ENCODE measurements at places on chromosomes 7 and 10.
A peak's percentile ranks its signal among the peaks of the same experiment; 100 is the strongest.

DNA sequence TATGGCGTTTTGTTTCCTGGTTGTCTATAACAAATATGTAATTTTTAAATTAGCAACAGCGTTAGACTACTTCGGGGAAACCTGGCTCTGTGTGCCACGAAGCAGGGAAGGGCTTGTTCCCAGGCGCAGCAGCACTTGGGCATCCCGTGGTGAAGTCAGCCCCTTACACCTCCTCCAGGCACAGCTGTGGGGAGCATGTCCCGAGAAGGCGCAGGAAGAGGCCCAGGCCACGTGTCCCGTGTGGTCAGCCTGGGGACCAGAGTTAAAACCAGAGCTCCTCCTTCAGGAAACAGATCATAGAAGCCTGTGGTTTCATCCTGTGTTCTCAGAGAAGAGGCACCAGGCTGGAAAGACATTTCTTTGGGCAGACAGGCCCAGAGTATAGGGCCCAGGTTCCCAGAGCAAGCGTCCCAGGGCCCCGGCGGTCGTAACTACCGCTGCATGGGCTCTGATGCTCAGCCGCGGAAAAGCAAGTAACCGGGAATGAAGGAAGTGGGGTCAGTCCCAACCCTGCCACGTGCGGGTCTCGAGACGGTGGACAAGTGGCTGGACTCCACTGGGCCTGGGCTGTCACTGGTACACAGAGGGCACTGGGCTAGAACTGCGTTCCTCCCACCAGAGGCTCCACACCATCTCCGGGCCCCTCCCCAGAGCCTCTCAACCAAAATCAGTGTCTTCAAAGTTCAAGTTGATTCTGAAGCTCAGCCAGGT, 7.1 kb downstream of the NUDT1 start:
- no peak for DNase-seq

- peak; percentile 59 for DNase-seq
These were observed at the start of gene ECHDC3 for GRCh38 chr10:11742009-11742778. ECHDC3 (plus strand) TSS chr10:11742382; CDS start chr10:11742577, 195 bp downstream.

GRCh38 chr10:23344241-23344841, at the start of gene C10orf67:
C10orf67 (minus strand) TSS chr10:23344797; CDS start chr10:23344774, 23 bp downstream.
- DNase-seq: no peak

- DNase-seq: peak; percentile 21
These were observed 666 bp downstream of the SMKR1 start for GRCh38 chr7:129502708-129503685.

DNA sequence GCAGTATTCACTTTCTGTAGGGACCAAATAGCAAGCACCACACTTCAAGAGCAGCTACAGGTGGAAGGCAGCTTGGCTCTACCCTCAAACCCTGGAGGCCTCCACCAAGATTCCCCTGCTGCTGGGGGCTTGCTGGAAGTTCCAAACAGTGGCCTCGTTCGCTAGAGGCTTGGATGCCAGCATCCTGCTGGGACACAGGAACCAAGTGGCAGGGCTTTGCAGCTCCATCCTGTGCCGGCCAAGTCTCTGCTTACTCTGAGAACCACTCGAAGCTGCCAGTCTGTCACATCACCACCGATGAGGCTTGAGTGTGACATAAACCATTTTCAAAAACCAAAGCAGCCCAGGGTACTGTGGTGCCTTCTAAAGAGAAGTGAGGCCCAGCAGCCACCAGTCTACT, 69.2 kb upstream of the UNC5B start:
- DNase-seq: no peak

GRCh38 chr10:68988530-68989316, at the start of gene KIFBP:
KIFBP (plus strand) TSS chr10:68988803; CDS start chr10:68988833, 30 bp downstream.
- DNase-seq: peak; percentile 82

GRCh38 chr7:79272066-79272669, 181.3 kb downstream of the MAGI2 start:
- DNase-seq: no peak

DNA sequence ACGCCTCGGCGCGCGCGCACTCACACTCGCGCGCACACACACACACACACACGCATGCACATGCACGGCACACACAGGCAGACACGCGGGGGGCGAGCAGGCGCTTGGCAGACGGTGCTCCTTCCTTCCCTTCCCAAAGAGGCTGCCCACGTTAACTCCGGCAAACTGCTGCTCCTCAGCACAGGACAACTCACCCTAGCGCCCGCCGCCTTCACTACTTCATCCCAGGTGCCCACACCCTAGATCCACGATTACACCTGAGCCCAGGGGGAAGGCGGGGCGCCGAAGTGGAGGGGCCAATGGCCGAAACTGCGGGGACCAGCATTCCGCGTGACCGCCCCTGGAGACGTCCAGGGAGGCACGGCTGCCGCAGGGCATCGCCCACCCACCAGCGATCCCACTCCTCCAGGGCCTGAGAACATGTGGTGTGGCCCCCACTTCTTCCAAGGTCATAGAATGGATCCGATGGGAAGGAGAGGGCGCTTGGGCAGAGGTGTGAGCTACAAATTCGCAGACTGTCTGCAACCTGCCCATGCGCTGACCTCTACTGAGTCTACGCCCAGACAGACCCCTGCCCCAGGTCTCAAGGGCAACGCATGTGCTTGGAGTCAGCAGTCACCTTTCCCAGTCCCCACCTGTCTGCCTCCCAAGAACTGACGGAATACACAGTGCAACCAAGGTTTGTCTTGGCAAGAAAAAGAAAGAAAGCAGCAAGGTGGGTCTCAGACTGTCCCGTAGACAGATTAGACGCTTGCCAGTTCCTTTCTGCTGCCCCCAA, 74.6 kb downstream of the CALN1 start:
- DNase-seq: no peak

DNA sequence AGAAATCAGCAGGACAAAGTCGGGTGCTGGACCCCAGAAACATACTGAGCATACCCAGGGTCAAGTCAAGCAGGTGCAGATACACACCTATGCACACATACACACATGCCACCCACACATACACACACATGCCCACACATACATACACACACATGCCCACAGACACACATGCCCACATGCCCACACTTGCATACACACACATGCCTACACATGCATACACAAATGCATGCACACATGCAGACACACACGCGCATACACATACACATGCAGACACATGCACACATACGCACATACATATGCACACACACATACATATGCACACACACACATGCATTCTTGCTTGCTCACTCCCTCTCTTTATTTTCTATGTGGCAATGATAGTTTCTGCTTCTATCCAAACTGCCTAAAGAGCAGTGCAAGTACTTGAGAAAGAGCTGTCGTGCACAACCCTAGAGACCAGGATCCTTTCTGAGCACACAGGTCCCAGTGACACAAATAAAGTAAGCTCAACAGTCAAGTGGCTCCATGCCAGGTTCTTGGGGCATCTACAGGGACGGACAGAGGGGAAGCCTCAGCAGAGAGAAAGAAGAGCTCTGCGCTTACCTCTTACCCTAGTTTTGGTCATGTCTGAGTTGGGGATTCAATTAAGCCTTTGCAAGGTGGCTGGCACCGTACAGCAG, 83.7 kb downstream of the EBF3 start:
- no peak for DNase-seq

DNA sequence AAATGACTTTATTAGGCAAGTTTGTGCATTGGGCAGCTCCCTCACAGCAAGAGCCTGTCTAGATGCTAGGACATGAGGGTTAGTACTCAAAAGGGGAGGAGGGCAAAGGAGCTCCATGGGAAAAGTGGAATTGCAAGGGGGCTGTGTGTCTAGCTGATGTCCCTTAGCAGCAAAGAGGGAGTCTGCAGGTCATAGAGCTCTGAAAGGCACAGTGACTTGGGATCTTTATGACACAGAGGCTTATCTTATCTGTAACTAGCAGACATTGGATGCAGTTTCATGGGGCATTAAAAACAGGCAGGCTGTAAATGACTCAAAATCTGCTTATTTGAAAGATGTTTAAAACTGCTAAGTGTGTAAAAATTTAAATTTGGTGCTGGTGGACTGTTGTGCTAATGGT, 556.2 kb upstream of the FZD8 start:
- no peak for DNase-seq

DNA sequence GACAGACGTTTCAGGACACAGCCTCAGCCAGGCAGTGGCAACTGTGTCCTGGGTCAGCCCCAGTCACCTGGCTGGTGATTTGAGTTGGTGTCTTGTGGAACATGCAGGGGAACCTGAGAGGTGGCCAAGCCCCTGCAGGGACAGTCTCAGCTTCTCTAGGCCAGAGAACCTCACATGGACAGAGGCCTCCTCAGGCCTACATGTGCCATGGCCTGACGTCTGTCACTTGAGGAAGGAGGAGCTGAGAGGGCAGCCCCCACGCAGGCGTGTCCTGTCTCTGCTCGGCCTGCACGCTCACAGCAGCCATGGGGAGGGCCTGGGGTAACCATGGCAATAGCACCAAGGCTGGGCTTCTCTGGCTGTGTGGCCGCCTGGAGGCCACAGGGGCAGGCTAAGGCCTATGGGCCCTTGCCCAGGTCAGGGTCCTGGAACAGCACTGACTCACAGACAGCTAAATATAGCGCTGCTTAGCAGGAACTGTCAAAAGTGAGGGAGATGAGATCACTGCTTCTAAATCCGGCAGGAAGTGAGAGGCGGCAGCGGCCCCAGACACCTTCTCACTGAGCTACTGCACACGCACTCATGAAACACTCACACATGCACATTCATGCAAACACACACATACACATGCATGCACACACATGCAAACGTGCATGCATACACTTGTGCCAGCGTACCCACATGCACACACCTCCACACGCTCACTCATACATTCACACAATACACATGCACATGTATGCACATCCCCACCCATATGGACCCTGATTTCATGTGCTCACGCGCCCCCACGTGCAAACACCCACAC, 57.0 kb downstream of the YKT6 start:
- peak; percentile 38 for DNase-seq

DNA sequence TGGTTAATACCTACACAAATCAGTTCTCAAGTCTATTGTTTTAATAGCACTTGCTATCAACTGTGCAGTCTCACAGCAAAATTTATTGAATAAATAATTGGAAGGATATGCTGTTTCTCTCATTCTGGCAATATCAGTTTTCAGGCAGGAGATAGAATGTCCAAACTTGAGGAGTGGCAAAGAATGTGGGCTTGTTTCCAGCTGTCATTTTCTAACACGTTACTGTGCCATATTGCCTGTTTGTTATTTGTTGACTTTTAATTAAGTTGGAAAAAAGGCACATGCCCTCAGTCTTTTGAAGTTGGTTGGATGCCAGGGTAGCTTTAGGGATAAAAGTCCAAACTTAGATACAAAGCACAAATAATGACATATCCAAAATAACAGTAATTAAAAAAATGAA, 52.2 kb downstream of the MAGI2 start:
- DNase-seq: no peak

DNA sequence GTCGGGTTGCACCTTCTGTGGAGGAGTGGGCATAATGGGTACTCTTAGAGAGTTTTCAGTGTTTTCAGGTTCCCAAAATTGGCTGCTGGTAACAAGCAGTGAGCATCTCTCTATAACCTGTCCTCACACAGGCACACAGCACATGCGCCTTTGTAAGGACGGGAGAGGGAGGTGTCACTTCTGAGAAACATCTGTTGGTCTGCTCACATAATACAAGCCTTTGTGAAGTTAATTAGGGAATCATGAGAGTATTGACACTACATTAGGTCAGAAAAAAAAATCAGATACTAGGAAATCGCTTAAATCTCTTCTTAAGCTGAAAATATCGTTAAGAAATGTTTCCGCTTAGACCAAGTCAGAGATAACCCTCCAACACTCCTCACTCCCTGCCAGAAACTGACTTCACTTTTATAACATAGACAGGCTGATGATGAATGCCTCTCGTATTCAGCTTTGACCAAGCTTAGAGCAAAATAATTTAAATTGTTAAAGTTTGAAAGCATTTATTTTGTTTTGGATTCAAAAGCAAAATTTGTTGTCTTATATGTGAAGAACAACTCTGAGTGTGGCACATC, 769.7 kb downstream of the TNS3 start:
- no peak for DNase-seq

DNA sequence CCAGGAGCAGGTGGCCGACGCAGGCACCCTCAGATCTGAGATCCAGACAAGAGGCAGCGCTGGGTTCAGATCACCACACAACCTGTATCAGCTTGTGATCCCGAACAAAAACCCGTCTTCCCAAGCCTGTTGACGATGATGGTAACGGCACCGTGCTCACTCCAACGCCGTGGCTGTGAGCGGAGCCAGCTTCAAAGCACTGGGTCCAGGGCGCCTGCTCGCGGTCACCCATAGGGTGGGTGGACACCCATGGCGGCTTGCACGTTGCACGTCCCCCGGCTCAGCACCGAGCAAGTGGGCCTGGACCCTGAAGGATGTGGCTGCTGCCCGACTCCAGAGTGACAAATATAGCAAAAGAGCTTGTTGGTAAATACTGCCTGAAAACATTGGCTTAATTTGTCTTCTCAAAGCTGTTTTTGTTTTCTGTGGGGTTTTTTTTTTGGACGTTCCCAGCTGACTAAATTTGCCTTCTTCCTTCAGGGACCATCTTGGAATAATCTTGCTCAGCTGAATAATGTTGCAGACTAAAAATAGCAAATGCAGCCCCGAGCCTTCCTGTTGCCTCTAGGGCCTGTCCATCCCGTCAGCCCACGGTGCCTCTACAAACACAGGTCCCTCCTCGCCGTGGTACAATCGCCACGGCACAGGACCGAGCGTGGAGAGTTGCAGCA, 41.0 kb downstream of the FOXK1 start:
- DNase-seq: no peak

- no peak for DNase-seq
These were observed 16.0 kb upstream of the RASGEF1A start for GRCh38 chr10:43282881-43283280.

- DNase-seq: no peak
These were observed 10.5 kb upstream of the TTYH3 start for GRCh38 chr7:2621061-2621828.

- DNase-seq: no peak
These were observed 11.8 kb downstream of the FOXP2 start for GRCh38 chr7:114426382-114426781.

DNA sequence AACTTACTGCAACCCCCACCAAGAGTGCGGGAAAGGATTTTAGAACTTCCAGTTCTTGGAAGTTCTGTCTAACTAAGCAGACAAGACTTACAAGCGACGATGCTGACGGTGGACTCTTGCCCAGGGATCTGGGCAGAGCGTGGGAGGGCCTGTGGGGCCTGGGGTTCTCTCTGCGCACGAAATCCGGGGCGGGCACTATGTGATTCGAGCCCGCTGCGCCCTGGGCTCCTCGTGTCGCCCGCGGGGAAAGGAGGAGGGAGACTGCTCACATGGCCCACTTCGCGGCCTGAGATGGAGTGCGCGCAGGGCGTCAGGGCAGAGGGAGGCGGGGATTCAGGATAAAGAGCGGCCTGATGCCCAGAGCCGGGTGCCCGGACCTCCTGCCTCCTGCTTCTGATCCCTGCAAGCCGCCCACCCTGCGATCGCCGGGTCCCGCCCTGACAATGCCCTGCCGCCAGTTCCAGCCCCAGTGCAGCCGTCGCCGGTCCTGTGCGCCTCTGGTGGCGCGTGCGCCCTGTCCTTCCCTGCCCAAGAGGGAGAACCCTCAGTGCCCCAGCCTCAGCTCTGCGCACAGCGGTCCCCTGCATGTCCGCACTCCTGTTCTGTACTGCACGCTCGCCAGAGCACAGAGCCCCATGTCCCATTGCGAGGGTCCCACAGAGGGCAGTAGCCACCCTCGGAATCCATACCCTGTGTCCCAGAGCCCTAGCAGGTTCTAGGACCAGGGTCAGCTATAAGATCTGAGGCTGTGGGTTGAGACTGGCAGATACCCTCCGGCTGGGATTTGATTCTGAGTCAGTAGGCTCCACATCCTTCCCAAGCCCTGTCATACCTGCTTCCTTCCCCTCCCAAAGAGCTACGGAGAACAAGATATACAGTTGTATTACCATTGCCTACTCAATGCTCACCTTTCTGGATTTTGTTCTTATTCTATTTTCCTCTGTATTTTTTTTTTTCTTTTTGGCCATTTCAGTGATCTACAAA, 99.4 kb upstream of the TMEM106B start:
- no peak for DNase-seq
